Esophagus squamous epithelium (tissue), 5 donors: ENCODE measurements at places on chromosomes 12 and 14.

GRCh38 chr12:124829008-124829707 is 34.5 kb downstream of the SCARB1 start:
- no peak for DNase-seq

GRCh38 chr12:9634177-9634803 is 26.6 kb upstream of the KLRB1 start:
- no peak for DNase-seq

GRCh38 chr12:97082029-97082428 is 175.0 kb downstream of the NEDD1 start:
- no peak for DNase-seq

GRCh38 chr14:99655521-99655920 is 10.6 kb downstream of the HHIPL1 start:
- DNase-seq, result no peak

DNA sequence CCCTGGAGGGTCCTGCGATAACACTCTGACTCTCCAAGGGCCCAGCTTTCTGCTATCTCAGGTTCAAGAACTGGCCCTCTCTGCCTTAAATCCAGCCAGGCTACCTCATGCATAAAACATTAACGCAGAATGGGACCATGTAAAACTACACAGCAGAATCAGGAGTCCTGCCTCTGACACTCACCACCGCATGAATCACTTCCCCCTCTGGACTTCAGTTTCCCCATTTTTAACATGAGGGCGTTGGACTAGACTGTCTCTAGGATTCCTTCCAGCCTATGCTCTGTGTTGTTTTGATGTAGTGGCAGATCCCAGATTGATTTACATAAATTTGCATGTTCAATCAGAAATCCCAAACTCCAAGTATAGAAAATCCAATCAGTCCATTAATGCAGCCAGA is 3.3 kb downstream of the NCKAP5L start:
- DNase-seq, result no peak

GRCh38 chr14:92635031-92635430 is 113.4 kb downstream of the LGMN start:
- no peak for DNase-seq

- no peak for DNase-seq
Observed at GRCh38 chr12:38761636-38762342, 143.6 kb downstream of the CPNE8 start.

GRCh38 chr12:124453419-124454351 is 113.7 kb downstream of the NCOR2 start:
- DNase-seq, result peak; percentile 56

DNA sequence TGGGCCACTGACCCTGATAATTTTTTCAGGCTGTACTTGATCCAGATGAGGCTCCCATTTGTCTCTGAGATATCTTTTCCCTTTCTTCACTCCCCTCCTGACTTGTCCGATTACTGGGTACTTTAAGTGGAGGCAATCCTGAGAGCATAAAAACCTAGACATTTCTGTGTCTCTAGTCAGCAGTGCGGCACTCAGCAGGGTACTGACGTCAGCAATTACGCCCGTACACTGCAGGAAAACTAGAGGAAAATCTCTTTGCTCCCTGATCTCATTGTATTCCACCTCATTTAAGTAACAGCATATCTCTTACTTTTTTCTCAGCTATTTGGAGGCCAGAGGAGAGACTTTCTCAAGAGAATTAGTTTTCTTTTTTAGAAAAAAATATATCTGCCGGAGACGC is 315.5 kb upstream of the OR4E1 start:
- no peak for DNase-seq

GRCh38 chr12:53599579-53599978 is 26.6 kb downstream of the ATF7 start:
- no peak for DNase-seq

- no peak for DNase-seq
Observed at GRCh38 chr14:63727231-63727735, 582 bp downstream of the SGPP1 start.

GRCh38 chr14:59465316-59466135 is at the start of gene GPR135:
TSS of gene GPR135 (minus strand) at chr14:59465380. CDS start at chr14:59465226, 154 bp downstream.
- DNase-seq, result no peak

- no peak for DNase-seq
Observed at GRCh38 chr12:4978737-4979136, 64.9 kb upstream of the KCNA5 start.

GRCh38 chr14:86662334-86662733 is 1132.4 kb downstream of the FLRT2 start:
- no peak for DNase-seq

- DNase-seq, result no peak
Observed at GRCh38 chr12:132773077-132773955, 11.7 kb upstream of the ANKLE2 start.

- DNase-seq, result no peak
Observed at GRCh38 chr14:73058922-73059673, 764 bp downstream of the RBM25 start.

DNA sequence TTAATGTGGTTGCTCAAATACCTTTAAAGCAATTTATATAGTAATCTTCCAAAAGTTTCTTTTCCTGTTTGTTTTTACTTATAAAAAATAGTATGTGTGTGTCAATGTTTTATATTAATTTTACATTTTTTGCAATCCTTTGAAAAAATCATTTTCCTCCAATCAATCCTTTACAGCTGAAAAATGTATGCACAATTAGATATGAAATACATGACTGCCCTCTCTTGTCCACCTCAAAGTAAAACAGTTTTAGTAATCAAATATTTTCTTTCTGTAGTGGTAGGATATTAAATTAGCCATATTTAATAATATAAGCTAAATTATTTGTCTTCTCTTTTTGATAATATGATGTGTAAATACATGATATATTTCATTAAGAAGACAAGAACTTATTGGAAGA is 269.9 kb downstream of the ADAMTS20 start:
- DNase-seq, result no peak

DNA sequence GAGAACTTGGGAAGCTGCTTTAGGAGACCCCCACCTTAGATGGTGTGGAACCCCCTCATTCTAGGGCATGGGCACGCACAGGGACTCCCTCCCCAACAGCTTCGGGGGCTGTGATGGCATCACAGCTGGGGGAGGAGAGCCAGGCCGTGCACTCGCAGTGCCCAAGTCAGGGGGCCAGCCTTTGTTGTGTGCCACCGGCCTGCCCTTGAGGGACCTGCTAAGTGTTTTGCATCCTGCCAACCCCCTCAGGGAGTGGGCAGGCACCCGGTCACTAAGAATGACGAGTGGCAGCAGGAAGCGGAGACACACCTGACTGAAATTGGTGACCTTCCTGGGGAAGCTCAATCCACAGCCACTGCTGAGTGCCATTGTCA is 334.9 kb upstream of the SFSWAP start:
- DNase-seq, result no peak

DNA sequence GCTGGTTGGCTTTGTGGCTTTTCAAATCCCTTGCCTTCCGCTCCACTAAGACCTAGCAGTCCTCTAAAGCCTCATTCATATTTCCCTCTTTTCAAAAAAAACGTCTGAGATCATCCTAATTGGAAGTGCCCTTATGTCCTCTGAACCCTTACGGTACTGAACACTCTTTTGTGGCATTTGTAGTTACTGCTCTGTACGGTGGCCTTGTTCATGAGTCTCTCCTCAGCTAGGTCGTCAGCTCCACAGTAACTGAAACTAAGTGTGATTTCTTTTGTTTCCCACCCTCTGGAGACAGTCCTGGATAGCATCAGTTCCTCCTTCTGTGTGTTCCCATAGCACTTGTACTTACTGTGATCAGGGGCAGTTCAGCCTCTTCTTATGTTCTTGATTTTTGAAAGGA is 49.7 kb downstream of the DAAM1 start:
- DNase-seq, result no peak

- no peak for DNase-seq
Observed at GRCh38 chr12:58732894-58733293, 187.4 kb downstream of the LRIG3 start.

GRCh38 chr14:105067140-105067968 is 2.1 kb upstream of the GPR132 start:
- DNase-seq, result no peak

GRCh38 chr12:18981732-18982131 is 147.8 kb upstream of the PLEKHA5 start:
- no peak for DNase-seq

GRCh38 chr12:59499774-59500173 is 96.1 kb upstream of the SLC16A7 start:
- DNase-seq, result no peak

GRCh38 chr14:103597623-103598377 is 31.2 kb upstream of the KLC1 start:
- DNase-seq, result no peak

DNA sequence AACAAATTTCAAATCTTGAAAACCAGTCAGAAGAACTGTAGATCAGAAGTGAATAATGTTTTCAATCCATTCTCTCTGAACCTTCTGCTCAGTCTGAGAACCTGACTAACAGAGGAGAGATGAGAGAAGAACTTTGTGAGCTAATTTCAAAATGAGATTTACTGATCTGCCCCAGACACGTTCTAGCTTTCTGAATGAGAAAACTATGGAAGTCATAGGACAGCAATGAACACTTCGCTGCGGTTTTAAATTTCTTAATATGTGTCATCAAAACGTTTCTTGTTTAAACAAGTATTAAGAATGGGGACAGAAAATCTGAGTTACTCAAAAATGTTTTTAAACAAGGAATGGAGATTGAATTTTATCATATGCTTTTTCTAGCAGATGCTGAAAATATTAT is 66.6 kb upstream of the FAR2 start:
- no peak for DNase-seq

DNA sequence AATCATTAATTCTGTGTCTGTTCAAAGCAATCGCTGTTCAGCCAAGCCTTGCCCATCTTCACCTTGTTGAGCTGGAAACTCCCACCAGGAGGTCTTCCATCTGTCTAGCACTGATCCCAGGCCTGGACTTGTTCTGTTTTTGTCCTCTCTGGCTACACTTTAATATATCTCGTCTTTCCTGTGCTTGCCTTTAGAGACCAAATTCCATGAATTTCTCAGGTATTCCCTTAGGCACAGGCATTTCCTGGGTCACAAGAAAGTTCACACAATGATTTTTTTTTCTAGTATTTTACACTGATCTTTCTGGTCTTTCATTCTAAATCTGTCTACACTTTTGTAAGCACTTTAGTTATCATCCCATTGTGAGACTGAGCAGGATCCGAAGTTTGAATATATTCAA is 116.4 kb upstream of the CCND2 start:
- DNase-seq, result no peak

DNA sequence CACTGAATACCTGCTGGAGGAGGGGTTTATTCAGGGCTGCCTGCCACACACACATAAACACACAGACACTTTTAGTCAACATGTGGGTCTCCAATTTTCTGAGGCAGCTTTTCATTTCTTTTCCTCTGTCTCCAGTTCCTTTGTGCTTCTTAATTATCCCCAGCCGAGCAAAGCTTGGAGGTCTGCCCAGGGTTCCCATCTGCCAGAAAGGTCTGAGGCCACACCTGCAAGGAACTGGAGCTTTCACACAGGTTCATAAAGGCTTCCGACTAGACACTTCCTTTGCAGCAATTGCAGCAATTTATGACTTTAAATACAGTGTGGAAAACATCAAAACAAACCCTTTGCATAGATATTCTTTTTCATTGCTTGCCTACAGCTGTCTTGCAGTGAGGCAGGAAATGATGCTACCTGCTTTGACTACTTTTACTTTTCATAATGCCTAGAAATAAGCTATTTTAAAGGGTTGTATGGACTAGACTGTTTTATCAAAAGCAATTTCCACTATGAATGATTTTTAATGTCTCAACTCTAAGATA is 1318.9 kb downstream of the AACS start:
- DNase-seq, result no peak

GRCh38 chr14:64998455-64998931 is 11.8 kb downstream of the FNTB start:
- DNase-seq, result no peak

DNA sequence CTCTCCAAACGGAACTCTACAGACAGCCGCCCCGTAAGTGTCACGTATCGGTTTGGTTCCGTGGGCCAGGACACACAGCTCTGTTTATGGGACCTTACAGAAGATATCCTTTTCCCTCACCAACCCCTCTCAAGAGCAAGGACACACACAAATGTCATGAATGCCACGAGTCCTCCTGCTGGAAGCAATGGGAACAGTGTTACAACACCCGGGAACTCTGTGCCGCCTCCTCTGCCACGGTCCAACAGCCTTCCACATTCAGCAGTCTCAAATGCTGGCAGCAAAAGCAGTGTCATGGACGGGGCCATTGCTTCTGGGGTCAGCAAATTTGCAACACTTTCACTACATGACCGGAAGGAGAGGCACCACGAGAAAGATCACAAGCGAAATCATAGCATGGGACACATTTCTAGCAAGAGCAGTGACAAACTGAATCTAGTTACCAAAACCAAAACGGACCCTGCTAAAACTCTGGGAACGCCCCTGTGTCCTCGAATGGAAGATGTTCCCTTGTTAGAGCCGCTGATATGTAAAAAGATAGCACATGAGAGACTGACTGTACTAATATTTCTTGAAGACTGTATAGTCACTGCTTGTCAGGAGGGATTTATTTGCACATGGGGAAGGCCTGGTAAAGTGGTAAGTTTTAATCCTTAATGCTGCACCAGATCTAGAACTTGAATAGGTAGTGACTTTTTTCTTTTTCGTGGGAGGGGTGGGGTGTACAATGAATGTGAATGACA is 69.7 kb downstream of the WDR20 start:
- no peak for DNase-seq

DNA sequence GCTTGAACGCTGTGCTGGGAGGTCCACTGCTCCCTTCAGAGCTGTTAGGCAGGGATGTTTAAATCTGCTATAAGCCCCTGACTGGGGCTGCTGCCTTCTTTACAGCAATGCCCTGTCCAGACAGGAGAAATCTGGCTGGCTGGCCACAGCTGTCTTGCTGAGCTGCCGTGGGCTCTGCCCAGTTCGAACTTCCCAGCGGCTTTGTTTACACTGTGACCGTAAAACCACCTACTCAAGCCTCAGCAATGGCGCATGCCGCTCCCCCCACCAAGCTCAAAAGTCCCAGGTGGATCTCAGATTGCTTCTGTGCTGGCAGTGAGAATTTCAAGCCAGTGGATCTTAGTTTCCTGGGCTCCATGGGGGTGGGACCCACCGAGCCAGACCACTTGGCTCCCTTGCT is 35.8 kb downstream of the CKAP4 start:
- DNase-seq, result no peak

DNA sequence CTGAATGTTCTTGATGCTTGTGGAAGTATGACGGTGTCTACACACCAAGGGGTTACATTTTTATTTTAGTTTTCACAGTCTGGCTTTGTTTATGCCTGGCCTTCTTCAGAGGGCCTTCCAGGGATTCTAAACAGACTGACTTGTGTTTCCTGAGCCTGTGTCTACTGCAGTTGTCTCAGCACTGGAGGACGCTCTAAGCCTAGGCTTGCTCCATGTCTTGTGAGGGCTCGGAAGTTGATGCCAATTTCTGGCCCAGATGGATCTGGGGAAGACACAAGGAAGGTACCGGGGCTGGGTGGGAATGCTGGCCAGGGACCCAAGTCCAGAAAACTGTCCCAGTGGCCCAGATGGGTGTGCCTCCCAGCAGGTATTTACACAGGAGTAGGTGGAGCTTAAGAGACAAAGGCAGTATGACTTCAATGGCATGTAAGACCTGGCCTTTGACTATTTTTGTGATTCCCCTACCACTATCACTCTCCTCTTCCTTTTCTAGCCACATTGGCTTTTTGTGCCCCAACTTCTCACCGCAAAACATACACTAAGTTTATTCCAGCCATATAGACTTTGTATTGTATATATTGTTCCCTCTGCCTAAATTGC is 56.9 kb downstream of the GPR137C start:
- DNase-seq, result no peak
